HS-27A (cell line): ENCODE measurements at places on chromosomes 16 and 17.

GRCh38 chr17:72869630-72870029 lies 222.9 kb downstream of the SLC39A11 start:
- no peak for DNase-seq

- no peak for DNase-seq
Measured at GRCh38 chr16:48197294-48197693, 41.5 kb upstream of the ABCC12 start.

DNA sequence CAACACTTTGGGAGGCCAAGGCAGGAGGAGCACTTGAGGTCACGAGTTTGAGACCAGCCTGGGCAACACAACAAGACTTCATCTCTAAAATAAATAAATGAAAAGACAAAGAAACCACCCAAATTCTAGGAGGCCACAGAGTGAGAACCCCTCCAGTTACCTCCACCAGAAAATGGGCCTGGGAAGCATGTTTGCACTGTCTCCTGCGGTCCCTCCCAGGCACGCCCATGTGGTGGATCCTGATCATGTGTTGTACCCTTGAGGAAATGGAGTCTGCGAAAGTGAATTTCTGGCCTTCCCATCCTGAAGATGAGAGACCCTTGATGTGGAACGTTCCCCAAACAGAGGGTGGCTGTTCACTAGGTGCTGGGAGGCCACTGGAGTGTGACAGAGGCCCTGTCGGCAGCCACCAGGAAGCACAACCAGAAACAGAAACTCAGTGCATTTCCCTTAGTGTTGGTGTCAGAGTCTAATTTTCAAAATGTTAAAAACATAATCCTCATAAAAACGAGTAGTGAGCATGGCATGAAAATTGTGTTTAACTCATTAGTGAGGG lies 19.2 kb upstream of the USP22 start:
- DNase-seq = no peak

DNA sequence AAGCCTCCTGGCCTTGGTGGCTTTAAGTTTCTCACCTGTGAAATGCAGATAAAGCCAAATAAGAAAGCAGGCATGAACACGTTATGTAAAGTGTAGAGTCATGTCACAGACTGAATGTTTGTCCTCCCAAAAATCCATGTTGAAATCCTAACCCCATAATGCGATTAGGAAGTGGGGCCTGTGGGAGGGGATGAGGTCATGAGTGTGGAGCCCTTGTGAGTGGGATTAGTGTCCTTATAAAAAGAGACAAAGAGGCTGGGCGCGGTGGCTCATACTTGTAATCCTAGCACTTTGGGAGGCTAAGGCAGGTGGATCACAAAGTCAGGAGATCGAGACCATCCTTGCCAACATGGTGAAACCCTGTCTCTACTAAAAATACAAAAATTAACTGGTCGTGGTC lies 19.5 kb upstream of the C16orf78 start:
- DNase-seq = no peak

- DNase-seq = no peak
Measured at GRCh38 chr16:89586853-89587252, 11.3 kb downstream of the CPNE7 start.

GRCh38 chr16:53191413-53191812 lies 136.6 kb downstream of the CHD9 start:
- DNase-seq = no peak

DNA sequence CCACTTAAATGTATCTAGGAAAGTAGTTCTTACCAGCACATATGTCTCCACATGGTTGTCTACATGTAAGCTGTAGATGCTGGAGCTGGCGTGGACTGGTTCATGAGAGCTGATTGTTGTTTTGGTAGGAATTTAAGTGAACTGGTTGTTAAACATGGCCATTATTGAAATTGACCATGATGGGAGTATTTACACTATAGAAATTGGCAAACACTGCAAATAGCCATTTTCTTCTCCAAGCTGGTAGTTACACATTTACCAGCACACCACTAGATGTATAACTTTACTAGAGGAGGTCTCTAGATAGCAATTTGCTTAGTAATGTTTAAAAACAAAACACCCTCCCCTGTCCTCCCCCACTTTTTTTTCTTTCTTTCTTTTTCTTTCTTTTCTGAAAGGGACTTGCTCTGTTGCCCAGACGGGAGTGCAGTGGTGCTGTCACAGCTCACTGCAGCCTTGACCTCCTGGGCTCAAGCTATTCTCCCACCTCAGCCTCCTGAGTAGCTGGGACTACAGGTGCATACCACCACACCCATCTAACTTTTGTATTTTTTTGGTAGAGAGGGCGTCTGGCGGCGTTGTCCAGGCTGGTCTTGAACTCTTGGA lies 24.2 kb downstream of the IGSF6 start:
- DNase-seq = no peak
